Naive thymus-derived CD8-positive, alpha-beta T cell (primary cell): ENCODE measurements at places on chromosomes 6 and 20. TPM values are rescaled to one million over a fixed set of nuclear protein-coding genes. Genes with fewer than 3 reads are reported as not detected.
A peak's percentile ranks its signal among the peaks of the same experiment; 100 is the strongest.

- no peak for DNase-seq
Measured at GRCh38 chr6:42210551-42210950, 7.1 kb downstream of the MRPS10 start.

DNA sequence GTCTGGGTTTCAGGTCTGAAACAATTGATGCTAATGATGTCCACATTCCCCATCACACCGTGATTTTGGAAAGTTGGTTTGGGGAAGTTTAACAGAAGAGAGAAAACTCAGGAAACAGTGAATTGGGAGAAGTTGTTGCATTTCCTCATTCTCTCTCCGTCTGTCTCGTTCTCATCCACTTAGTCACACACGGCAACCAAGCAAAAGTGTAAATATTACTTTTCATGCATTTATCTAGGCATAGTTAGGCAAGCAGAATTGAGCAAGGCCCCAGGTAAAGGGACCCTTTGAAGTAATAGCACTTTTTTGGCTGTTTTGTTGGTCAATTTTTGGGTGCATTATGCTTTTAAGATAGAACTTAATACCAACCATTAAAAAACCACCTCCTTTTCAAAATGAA lies 137.0 kb upstream of the SULF2 start:
- no peak for DNase-seq

DNA sequence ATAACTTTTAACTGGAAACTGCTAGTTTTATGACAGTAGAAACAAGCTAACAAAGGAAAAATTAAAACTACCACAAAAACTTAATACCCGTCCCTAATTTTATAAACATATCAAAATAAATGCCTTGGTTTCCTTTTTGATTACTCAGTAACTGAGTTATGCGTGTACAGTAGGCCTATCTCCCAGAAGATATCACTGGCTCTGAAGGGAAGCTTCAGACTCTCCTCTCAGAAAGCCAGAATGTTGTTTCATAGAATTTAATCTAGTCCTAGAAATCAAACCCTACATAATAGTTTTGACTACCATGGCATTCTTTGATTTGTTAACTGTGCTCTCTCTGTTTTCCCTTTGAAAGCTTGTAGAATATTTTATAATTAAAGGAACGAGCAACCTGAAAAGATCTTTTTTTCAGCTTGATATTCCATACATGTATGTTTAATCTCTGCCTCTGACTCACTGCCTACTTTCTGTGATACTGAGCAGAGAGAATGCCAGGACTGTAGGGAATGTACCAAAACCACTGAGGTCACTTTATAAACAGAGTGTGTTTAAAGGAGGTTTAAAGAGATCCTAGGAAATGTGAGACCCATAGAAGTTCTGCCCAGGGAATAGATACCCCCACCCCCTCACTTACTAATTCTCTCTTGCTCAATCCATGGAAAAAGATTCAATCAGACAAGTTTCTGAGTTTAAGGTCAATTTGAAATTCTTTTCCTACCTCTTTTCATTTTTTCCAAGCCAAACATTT lies 311.5 kb downstream of the HDGFL1 start:
- no peak for DNase-seq

DNA sequence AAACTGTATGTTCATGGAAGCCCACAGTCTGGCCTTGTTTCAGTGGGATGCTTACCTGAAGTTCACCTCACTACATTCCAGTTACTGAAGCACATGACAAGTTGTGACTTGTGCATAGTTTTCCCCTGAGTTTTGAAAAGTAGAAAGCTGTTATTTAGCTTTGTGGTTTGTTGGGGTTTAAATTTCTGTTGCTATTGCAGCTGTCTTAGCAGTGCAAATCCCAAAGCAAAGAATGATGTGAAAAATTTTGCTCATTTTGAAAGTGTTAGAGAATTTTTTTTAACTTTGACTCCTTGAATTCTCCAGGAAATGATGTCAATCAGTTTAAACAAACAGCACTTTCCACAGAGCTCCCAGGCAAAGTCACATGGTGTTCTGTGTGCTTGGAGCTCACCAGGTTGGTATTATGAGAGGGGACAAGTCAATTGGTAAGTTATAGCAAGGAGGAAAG lies 268.4 kb downstream of the ADGRG6 start:
- DNase-seq: no peak

DNA sequence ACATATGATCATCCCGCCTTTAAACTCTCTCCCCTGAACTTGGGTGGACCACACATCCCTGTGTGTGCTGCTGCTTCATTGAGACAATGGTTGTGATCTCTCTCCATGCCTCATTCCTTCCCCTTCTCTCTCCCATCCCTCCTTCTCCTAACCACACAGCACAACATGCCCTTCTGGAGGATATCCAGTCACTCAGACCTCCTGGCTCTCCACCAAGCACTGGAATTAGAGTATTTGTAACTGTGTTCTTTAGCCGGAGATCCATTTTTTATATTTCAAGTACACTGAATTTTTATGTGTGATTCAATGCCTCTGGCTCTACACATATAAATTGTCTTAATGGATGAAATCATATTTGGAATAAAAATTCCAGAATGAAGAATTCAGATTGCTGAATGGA lies 287.4 kb downstream of the EYA4 start:
- DNase-seq: no peak

DNA sequence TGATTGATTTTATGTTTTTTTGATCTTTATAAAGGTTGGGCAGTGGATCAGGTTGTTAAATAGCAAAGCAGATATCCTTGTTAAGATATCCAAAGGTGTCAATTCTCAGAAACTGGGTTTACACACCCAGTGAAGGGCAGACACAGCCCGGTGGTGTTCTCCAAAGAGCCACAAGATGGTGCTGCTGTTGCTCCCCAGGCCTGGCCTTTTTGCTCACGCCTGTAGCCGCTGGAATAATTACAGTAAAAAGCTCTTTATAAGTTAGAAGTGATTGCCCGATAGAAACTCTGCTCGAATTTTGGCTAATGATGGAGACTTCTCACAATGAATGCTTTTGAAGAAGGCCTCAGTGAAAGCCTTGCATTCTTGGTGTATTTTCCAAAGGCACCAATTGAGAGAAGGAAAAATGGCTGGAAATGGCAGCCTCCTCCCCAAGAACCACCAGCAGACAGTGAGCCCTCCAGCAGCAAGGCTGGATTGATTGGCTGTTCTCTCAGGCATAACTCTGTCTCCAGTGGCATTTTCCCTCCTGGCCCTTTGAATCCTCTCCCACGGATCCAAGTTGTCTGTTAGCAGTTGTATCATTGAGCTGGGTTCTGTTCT lies 120.5 kb upstream of the CHD6 start:
- no peak for DNase-seq

DNA sequence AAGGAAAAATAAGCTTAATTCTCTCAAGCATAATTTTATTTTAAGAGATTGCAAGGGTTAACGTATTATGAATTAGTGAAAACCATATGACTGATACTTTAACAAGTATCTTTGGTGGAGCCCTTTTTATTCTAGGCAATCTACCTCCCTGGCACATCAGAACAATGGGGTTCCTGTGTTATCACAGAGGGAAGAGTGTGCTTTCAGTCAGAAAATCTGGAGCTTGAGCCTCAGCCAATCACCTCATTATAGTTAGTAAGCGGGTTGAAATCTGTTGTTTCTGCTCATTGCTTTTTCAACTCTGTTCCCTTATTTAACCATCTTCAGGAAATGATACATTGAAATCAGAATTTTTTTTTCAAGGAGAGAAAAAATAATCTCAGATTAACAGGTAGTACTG lies 391 bp downstream of the ADGRF1 start:
- DNase-seq: no peak

GRCh38 chr20:61608275-61609085 lies 356.4 kb downstream of the CDH4 start:
- DNase-seq: no peak

- DNase-seq: no peak
Measured at GRCh38 chr6:120918137-120918536, 416.1 kb downstream of the TBC1D32 start.

DNA sequence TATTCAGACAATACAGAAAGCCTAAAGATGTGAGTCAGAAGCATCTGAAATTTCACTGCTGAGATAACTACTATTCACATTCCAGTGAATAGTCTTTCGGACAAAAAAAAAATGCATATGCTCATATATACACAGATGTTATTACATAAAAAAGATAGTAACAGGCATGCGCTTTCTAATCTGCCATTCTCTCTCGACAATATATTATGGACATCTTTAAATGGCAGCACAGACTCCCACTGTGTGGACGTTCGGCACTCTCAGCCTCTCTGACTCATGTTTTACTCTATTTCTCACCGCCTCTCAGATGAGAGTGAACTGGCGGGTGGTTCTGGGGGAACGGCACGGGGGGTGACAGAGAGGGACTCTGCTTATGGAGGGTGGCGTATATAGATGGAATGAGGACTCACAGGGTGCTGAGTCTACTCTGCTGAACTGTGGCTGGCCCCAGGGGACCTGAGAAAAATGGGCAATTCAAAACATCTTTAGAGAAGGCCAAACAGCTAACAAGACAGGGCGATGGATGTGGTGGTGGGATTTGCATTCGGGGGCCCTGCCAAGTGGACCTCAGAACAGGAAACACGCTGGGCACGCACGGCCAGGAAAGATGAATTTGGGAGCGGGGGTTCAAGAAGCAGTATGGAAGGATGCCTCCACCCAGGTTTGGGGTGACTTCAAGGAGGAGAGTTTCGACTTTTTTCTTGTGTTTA lies 68.9 kb downstream of the MDGA1 start:
- no peak for DNase-seq

DNA sequence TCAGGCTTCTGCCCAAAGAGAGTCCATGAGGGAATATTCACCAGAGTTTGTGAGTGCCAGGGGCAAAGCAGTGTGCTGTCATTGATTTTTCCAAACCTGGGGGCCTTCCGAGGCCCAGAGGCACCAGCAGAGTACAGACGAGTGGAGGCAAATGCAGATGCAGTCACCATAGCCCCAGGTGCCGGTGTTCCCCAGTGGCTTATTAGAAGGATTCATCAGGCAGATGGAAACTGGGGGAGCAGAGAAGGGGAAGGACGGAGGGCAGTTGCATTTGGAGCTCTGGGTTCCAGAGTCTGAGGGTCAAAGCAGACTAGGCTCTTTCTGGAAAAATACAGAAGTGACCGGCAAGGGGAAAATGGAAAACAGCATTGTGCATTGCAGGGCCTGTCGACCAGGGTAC lies 184.2 kb downstream of the ANKRD60 start:
- DNase-seq: no peak

- no peak for DNase-seq
Measured at GRCh38 chr20:29741594-29741893, 1515.9 kb upstream of the DEFB115 start.

DNA sequence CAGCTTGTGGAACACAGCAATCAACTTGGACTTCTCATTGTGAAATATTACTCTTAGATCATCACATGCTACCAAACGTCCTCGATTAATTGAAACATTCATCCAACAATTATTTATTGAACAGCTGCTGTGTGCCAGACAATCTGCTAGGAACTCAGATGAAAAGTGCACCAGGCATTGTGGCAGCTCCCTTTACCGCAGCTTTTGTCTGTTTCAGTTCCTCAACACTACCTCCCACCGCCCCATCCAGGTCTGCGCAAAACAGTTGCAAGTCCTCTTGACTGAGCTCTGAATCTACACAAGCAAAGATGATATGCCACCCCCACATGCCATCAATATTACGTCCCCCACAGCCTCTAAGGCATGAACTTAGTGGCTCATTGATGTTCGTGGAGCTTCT lies 1094.4 kb upstream of the MAP3K7 start:
- no peak for DNase-seq

DNA sequence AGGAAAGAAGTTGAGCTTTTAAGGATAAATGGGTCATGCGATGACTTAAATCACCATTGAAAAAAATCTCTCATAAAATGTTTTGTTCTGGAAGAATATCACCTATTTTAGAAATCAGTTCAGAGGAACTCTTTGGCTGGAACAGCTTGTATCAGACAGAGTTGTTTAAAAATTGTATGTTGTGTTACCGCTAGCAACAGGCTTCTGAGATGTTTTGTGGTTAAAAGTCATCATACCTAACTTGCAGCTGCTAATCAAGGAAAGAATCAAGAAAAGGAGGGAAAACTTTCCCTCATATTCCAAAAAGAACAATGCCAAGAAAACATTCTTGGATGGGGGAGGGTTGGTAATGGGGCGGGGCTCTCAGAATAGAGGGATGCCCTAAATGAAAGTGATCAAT lies 220.7 kb upstream of the CITED2 start:
- DNase-seq: no peak

DNA sequence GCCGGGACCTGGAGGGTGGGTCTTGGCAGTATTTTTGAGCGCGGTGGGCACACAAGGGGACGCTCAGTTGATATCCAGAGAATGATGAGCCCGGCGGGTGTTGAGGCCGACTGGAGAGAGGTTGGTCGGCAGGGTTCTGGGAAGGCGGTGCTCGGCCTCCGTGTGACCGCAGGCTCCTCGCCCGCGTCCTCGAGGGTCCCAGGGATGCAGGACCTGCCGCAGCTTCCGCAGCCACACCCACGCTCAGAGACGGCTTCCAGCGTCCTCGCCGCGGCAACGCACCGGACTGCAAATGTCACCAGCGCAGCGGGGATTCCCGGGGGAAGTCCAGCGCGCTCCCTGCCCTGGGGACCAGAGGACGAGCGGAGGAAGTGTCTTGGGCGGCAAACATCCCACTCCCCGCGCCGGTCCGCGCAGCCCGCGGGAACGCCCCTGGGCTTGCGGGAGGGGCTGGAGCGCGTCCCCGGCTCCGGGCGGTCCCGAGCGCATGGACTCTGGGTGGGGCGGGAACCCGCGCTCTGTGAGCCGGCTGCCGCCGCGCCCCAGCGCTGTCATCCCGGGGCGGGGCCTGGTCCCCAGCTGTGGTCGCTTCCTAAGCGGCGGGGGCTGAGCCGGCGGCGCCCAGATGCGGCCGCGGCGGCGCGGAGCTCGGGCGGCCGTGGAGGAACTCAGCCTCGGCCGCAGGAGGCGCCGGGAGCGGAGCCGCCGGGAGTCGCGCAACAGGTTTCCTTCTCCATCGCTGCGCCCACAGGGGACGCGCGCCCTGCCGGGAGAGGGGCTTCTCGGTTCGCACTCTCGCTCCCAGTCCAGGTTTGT lies at the start of gene STX11:
Gene STX11 (plus strand): TSS at position 624 of the 816 bp plus-strand sequence. CDS start 36,111 bp downstream, outside the sequence.
- peak; percentile 39 for DNase-seq

DNA sequence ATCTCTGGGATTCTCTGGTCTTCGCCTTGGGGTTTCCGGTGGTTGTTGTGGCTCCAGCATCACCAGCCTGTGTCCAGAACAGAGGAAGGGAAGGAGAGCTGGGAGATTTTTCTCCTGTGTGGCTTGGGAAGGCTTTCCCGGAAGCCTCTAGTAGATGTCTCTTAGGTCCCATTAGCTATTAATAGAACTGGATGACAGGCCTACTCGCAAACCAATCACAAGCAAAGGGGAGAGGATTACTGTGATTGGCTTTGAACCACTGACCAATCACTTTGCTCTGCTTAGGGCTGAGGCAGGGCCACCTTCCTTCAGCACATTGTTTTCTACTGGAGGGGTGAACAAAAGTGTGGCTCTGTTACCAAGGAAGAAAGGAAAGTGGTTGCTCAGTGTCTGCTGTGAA lies 203.4 kb upstream of the SULF2 start:
- DNase-seq: no peak

The TCP11 gene
- not detected for total RNA-seq

The BPIFB4 gene
- not detected for total RNA-seq

The TXLNB gene
- total RNA-seq: 1.7 TPM

The KIAA0408 gene
- total RNA-seq: 0.75 TPM

The BTNL2 gene
- not detected for total RNA-seq

The PROKR2 gene
- total RNA-seq: not detected

The SLC26A8 gene
- not detected for total RNA-seq

The WFDC10B gene
- total RNA-seq: not detected

The KIF25 gene
- total RNA-seq: not detected

The GCNT2 gene
- 4.6 TPM for total RNA-seq

The SAMD3 gene
- total RNA-seq: 28.7 TPM

The LSM2 gene
- 28.9 TPM for total RNA-seq

The SCGN gene
- not detected for total RNA-seq
